ENCODE measurements at places on chromosomes 2 and 18. TPM values are rescaled to one million over a fixed set of nuclear protein-coding genes. Genes with fewer than 3 reads are reported as not detected.

DNA sequence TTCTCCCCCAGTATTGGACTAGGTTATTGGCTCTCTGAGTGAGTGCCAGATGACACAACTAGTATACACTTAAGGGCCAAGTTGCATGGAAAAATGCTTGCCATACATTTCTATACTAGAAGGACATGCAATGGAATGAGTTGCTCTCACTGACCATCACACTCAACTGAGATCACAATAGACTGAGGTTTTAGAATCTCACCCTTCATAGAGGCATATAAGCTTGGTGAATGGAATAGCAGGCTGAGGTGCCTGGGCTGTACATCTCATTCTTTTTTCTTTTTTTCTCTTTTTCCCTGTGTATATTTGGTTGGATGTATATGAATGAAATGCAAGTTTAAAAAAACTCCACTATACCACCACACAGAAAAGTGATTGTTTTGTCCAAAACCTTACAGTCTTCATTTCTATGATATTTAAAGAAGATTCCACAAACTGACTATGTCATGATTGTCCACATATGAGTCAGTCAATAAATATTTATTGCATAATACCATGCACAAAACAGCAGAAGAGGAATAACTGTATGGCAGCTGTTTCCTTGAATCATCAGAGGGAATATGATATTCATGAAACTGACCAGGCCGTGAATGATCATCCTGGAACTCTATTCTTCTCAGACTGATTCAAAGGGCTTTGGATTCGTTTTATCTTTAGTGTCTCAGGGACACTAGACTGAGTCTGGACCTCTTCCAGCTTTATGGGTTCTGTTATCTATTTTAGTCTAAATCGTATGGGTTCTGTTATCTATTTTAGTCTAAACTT, 122.6 kb upstream of the STK17B start:
- no peak for DNase-seq

Gene VIT
- not detected for total RNA-seq

- DNase-seq, result no peak
These were observed 30.0 kb upstream of the STK17B start for GRCh38 chr2:196201229-196202009.

Gene C2orf80
- not detected for total RNA-seq

DNA sequence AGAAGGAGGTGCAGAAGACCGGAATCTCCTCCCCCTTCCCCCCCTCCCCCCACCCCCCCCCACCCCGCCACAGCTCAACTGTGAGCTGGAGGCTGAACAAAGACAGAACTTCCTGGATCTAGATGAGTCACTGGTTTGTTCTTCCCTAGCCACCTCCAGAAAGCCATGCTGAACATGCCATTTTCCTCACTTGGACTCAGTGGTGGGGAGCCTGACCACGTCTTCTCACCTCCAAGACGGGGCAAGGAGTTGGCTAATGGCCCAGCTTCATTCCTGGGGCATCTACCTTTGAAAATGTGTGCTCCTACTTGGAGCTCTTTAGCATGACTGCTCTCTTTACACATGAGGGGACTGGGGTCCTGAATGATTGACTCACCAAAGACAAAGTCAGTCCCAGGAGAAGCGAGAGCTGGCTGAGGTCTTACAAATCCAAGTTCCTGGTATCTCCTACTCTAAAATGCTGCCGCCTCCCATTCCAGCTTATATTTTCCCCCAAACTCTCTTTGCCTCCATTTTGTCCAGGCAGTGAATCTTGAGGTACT, 22.6 kb upstream of the FZD5 start:
- DNase-seq, result no peak

Gene LRP2
- 0.04 TPM for total RNA-seq

Gene DNAH7
- total RNA-seq, result not detected

Gene KCNS3
- not detected for total RNA-seq

DNA sequence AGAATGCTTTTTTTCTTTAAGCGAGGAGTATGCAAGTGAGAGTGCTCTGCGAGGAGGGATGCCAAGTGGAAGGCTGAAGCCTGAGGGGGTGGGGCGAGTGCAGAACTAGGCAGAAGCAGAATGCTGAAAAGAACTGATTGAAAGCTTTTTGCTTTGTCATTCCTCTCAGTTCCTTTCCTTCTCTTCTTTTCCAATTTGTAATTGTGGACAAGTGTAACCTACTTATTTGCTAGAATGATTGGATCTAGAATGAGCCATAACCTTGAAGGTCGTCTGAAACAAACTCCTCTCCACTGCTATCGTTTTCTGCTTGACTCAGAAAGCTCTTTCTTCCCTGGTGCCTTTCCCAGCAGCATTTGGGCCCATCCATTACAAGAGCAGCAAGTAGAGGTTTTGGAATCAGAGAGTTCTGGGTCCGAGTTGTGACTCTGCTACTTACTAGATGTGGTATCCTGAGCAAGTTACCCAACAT, 115.3 kb downstream of the METTL8 start:
- DNase-seq, result no peak

Gene RMC1
- total RNA-seq, result 47.7 TPM

Gene SLC38A11
- not detected for total RNA-seq

Gene DSG1
- not detected for total RNA-seq

Measured in CD8-positive, alpha-beta memory T cell (primary cell).